ENCODE measurements at places on chromosomes 2 and 18.

DNA sequence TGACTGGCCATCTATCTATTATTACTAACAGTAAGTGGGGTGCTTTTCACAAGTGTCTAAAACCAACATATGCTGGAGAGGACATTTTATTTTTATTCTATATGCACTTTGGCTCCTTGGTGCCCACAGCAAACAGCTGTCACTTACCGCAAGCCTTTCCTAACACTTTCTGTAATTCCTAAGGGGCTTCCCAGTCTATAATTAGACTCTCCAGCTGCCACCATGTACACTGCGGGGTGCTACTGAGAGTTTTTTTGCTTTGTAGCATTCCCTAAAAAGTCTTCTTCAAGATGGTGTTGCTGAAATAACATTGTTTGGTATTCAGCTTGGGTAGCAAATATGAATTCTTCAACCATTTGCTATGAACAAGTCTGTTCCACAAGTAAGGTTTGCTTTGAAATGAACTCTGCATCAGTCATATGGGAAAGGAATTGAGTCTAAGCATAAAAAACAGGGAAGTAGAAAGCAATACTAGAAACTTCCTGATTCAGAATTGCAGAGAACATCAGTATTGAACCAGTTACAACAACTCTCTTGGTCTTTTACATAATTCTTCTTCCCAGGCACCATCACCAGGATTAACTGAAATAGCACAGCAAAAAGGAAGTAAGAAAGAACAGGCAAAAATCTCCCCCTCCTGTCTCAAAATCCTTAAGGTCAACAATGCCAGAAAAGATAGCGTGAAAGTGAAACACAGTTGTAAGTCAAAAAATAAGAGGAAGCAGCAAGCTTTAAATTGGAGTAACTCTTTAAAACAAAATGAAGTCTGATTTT, 28.6 kb downstream of the EPB41L3 start:
- DNase-seq, result no peak

- no peak for DNase-seq
Measured at GRCh38 chr2:16554060-16554583, 111.5 kb downstream of the CYRIA start.

GRCh38 chr2:74849228-74849892, 15.4 kb downstream of the HK2 start:
- DNase-seq, result no peak

GRCh38 chr18:49514577-49514976, 27.5 kb upstream of the C18orf32 start:
- no peak for DNase-seq

- DNase-seq, result no peak
Measured at GRCh38 chr2:20313659-20314058, 37.0 kb downstream of the PUM2 start.

DNA sequence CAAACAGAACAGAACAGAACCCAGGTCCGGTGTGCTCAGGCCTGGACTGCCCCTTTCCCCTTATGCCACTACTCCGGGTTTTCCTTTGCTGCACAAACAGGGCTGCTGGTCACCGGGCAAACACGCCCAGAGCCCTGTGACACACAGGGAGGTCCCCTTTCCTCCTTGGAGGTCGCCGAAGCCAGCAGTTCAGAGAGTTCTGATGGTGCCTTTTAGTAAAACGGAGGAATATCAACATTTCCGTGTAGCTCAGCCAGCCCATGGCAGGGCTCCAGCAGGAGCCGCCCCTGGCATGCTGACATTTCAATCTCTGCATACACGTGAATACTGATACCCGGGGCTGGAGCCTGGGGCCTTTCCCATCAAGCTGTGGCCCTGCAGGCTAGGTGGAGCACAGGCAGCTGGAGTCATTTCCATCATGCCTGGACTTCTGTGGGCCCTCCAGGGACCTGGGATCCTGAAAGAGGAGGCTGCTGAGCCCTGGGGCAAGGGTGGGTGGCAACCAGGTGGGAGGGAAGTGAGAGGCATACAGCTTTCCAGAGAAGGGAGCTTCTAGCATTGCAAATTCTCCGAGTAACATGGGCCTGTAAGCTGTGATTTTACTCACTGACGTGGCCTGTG, 91.4 kb upstream of the PXDN start:
- DNase-seq, result no peak

GRCh38 chr18:49473721-49474120, 13.3 kb upstream of the DYM start:
- DNase-seq, result no peak

DNA sequence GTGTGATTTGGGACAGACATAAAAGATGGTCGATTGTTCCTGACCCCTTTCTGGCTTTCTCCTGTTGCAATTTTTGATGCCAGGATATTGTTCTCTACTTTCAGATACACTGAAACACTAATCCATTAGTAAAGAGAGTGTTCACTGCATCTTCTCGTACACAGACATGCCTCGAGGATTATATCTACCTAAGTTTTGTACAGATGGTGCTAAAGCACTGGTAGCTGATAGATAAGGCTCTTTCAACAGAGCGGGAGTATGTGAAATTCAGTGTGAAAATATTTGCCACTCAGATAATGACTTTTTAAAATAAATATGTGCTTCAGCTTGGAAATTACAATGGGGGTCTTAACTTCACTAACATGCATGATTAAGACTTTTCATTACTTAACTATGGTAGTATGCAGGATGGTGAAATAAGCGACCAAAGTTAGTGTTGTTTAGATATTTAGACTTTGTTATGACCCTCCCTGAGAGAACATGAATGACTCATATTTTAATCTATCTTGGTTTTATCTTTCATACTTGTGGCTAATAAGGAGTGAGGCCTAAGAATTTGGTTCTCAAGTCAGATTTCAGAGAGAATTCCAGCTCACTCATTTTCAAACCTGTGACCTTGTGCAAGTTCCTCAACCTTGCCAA, 474.9 kb downstream of the NRXN1 start:
- no peak for DNase-seq

- DNase-seq, result no peak
Measured at GRCh38 chr18:35864916-35865315, 107.6 kb upstream of the RMP24 start.

GRCh38 chr2:199468561-199469513, 11.1 kb upstream of the SATB2 start:
- DNase-seq, result no peak

DNA sequence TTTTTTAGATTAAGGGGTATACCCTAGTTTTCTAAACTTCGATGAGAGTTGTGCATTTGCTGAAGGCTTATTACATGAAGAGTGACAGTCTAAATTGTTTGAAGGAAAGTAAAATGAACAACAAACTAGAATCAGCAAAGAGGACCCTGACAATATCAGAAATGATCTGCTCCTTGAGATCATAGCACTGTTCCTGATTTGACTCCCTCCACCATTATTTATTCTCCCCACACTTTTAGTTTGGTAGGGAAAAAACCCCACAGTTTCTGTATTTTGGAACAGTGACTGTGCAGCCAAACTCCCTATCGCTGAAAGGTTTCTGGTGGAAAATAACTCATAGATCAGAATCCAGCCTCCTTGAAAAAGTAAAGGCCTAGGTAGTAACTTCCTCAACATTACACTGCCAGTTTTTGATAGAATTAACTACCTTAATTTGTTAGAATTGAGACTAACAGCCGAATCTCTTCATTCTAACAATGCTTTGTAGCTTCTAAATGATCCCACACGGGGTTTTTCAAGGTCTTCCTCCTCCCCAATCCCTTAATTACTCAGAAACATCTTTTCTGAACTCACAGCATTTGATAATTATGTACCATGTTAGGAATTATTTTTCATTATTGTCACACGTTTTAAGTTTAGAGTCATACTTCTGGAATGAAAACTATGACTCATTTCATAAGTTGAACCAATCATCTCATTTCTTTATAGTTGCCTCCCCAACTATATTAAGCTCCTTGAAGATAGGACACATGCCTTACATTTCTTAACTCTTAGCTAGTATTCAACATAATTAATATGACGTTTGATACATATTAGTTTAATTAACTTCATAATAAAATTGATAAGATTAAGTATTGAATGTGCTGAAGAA, 2.9 kb downstream of the MYL12A start:
- DNase-seq, result no peak

DNA sequence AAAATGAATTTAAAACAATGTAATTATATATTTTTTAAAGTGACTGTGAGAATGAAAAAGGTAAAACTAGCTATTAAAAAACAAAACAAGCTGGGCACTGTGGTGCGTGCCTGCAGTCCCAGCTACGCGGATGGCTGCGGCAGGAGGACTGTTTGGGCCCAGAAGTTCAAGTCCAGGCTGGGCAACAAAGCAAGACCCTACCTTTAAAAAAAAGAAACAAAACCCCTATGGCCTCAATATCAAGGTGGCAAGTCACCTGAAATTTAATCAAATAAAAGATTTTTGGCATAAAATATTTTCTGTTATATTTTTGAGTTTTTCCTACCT, 46.9 kb upstream of the STRN start:
- DNase-seq, result no peak

DNA sequence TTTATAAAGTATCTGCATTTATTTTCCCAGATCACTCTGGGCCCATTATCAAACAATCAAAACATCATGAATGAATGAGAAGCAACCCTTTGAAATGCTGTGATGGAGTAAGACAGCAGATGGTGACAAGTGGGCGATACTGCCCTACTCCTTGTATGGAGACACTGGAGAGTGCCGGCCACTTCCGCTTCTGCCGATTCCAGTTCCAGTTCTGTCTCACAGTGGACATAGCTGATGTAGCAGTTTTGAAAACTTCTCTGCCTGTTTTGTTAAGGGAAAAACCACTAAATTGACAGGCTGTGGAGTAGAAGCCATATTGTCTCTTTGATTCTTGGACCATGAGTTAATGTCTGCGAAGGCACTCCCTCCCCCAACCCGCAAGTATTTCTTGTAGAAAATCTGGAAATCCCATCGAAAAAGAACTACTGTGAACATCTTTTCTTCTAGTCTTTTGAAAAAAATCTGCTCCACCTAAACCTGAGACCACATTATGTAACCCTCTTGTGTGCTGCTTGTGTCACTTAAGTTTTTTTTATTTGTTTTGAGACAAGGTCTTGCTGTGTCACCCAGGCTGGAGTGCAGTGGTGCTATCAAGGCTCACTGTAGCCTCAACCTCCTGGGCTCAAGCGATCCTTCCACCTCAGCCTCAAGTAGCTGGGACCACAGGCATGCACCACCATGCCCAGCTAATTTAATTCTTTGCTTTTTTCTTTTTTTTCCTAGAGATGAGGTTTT, 133.5 kb downstream of the TANC1 start:
- DNase-seq, result no peak

DNA sequence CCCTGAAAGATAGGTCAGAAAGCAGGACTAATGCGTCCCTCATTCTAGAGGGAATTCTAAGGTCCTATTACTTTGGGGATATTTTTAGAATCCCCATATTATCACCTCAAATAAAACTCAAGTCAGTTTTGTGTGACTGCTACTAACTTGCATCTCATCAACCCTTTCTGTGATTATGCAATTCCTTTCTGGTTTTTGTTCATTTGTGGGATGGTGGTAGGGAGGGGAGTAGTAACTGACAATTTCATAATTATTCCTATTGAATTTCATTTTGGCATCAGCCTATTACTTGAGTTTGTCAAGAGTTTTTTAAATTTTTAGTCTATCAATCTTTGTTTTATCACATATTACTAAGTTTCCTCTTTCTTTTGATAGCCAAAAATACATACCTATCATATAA, 28.4 kb upstream of the TANK start:
- no peak for DNase-seq

GRCh38 chr2:41241325-41242000, 789.6 kb upstream of the SLC8A1 start:
- no peak for DNase-seq

DNA sequence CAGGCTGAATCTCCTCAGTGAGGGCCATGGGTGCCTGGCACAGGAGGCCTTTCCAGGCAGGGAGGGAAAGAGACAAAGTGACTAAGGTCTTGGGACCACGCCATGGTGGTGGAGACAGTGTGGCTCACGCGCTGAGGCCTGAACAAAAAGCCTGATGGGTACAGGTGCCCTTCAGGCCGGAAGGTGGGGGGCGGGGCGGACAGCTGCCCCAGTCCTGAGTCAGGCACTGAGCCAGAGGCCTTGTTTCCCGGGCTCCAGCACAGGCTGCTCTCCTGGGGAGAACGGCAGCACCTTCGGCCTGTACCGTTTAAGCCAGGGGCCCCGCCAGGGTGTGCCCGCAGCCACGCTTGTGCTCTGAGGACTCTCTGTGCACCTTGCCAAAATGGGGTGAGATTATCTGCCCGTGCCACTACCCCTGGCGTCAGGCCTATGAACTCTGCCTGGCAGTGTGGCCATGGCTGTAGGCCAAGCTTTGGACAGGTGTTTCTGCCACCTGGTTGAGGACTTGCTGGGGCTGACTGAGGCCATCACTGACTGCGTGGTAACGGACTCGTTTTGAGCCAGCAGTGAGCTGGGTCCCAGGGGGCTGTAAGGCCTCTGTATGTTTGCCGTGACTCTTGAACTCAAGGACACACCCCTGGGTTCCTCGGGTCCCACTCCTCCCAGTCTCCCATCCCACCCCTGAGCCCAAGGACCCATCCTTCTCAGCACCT, 31.7 kb upstream of the DNMT3A start:
- DNase-seq, result no peak

DNA sequence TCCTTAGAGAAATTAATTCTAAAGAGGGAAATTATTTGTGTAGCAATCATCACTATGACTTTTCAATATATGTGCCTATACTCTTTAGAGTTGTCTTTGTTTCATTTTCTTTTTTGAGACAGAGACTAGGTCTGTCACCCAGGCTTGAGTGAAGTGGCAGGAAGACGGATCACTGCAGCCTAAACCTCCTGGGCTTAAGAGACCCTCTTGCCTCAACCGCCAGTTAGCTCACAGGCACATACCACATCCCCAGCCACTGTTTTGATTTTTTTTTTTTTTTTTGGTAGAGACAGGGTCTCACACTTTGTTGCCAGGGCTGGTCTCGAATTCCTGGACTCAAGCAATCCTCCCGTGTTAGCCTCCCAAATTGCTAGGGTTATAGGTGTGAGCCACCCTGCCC, 12.4 kb downstream of the YWHAQ start:
- DNase-seq, result no peak

GRCh38 chr2:54813584-54813983, 90.1 kb downstream of the EML6 start:
- DNase-seq, result no peak

GRCh38 chr18:27845897-27846296, 331.0 kb downstream of the CDH2 start:
- no peak for DNase-seq

GRCh38 chr2:148058641-148059040, 37.8 kb downstream of the MBD5 start:
- no peak for DNase-seq

- no peak for DNase-seq
Measured at GRCh38 chr18:6200204-6200774, 214.4 kb downstream of the L3MBTL4 start.

GRCh38 chr2:232441147-232441651, 14.8 kb upstream of the ALPI start:
- DNase-seq, result no peak

All from neural crest cell (in vitro differentiated cells).